Lung microvascular endothelial cell (primary cell): ENCODE measurements at places on chromosomes 3 and 15. TPM values are rescaled to one million over a fixed set of nuclear protein-coding genes. Genes with fewer than 3 reads are reported as not detected.

The DIPK2A gene
- 21.6 and 32.7 TPM in 2 replicates for total RNA-seq

The PCNP gene
- 55.4 and 58.3 TPM in 2 replicates for total RNA-seq

The ZNF860 gene
- 0.40 and 1.1 TPM in 2 replicates for total RNA-seq

The ACKR4 gene
- 0.20 and 1.3 TPM in 2 replicates for total RNA-seq

The SRGAP3 gene
- 0.44 and 8.3 TPM in 2 replicates for total RNA-seq

The CMTM7 gene
- 17.4 and 24.6 TPM in 2 replicates for total RNA-seq

The KBTBD13 gene
- total RNA-seq, result not detected in 2 replicates

The ARNT2 gene
- under 0.01 and 0.22 TPM in 2 replicates for total RNA-seq

The KCNH8 gene
- total RNA-seq, result not detected in 2 replicates

The GP5 gene
- total RNA-seq, result under 0.01 and 0.20 TPM in 2 replicates

The RAB6B gene
- 0.65 and 2.2 TPM in 2 replicates for total RNA-seq

The CHRFAM7A gene
- total RNA-seq, result 0.60 and 2.2 TPM in 2 replicates

The ASB14 gene
- total RNA-seq, result not detected in 2 replicates

The GOLGA8Q gene
- under 0.01 and 0.22 TPM in 2 replicates for total RNA-seq

The CKMT1A gene
- total RNA-seq, result not detected in 2 replicates

The BSN gene
- total RNA-seq, result under 0.01 TPM in 2 replicates

The CDCP1 gene
- total RNA-seq, result under 0.01 and 0.44 TPM in 2 replicates

The CCR2 gene
- not detected in 2 replicates for total RNA-seq

The DNAJC19 gene
- 21.6 and 25.8 TPM in 2 replicates for total RNA-seq

The MESP1 gene
- under 0.01 and 0.22 TPM in 2 replicates for total RNA-seq

The VPS33B gene
- total RNA-seq, result 8.7 and 10.5 TPM in 2 replicates

The CCDC54 gene
- total RNA-seq, result not detected in 2 replicates

The RBP2 gene
- not detected in 2 replicates for total RNA-seq

The STRIT1 gene
- not detected in 2 replicates for total RNA-seq

The C3orf85 gene
- not detected in 2 replicates for total RNA-seq

The TUBGCP4 gene
- total RNA-seq, result 6.5 and 8.5 TPM in 2 replicates

The GJD2 gene
- not detected in 2 replicates for total RNA-seq

The CKMT1B gene
- total RNA-seq, result not detected in 2 replicates

The DNAH12 gene
- total RNA-seq, result under 0.01 TPM in 1 of 2 replicates, not detected in the other

The APH1B gene
- total RNA-seq, result 18.3 and 25.6 TPM in 2 replicates

The SERPINI2 gene
- total RNA-seq, result not detected in 2 replicates

The CLEC3B gene
- 0.20 and 0.22 TPM in 2 replicates for total RNA-seq

The CCDC71 gene
- total RNA-seq, result 10.7 and 20.2 TPM in 2 replicates

The SLC24A5 gene
- under 0.01 TPM in 1 of 2 replicates, not detected in the other for total RNA-seq

The CYP1A2 gene
- total RNA-seq, result not detected in 2 replicates

The LRRC31 gene
- not detected in 2 replicates for total RNA-seq

The PCLAF gene
- 4.8 and 21.1 TPM in 2 replicates for total RNA-seq

The SETMAR gene
- 8.7 and 9.2 TPM in 2 replicates for total RNA-seq

The EOMES gene
- not detected in 2 replicates for total RNA-seq

The CDHR4 gene
- total RNA-seq, result not detected in 2 replicates
